ENCODE measurements at places on chromosomes 6 and 20.

GRCh38 chr6:122800906-122801305 lies 11.8 kb downstream of the SMPDL3A start:
- DNase-seq: no peak

DNA sequence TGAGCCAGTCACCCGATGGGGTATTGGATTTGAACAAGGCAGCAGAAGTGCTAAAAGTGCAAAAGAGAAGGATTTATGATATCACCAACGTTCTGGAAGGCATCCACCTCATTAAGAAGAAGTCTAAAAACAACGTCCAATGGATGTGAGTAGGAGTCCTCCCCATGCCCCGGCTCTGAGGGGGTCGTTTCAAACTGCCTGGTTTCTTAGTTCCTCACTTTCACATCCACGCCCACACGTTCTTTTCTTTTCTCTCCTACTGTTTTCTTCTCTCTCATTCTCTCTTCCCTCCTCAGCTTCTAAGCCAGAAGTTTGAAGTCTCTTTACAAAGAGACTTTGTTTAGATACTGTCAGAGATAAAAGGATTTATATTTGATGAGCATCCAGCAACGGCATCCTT lies 53.0 kb upstream of the CDKAL1 start:
- no peak for DNase-seq

DNA sequence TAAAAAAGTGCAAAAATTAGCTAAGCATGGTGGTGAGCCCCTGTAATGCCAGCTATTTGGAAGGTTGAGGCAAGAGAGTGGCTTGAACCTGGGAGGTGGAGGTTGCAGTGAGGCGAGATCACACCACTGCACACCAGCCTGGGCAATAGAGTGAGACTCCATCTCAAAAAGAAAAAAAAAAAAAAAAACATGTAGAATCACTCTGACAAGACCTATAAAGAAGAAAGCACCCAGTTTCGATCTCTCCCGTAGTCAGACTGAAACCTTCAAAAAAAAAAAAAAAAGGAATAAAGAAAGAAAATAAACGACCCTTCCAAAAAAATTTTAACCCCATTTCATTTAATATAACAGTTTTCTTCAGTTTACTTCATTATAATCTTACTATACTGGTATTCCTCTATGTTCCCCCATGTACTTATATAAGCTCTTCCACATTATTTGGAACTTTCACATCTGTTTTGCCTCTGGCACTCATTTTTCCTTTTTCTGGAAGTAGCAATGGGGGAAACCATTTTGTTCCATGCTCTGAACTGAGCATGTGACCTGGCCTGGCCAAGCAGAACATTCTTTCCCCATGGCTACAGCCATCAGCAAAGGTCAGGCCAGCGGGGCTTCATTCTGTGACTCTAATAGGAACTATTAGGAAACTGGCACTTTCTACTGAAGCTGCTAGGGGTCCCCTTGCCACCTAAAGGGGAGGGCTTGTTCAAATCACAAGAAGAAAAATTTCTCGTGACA lies 9.6 kb downstream of the SLC18B1 start:
- no peak for DNase-seq

- DNase-seq: no peak
These were observed 76.1 kb upstream of the PRL start for GRCh38 chr6:22372922-22373321.

DNA sequence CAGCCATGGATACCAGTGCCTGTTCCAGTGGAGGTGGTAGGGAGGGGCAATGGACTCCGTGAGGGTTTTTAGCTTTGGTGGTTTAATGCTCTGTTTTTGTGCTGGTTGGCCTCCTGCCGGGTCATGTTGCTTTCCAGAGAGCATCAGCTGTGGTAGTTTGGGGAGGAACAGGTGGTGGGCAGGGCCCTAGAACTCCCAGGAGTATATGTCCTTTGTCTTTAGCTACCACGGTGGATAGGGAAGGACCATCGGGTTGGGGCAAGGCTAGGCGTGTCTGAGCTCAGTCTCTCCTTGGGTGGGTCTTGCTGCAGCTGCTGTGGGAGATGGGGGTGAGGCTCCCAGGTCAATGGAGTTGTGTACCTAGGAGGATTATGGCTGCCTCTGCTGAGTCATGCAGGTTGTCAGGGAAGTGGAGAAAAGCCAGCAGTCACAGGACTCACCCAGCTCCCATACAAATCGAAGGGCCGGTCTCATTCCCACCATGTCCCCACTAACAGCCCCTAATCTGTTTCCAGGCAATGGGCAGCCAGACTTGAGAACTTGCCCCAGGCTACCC lies 38.9 kb downstream of the MRAP2 start:
- no peak for DNase-seq

DNA sequence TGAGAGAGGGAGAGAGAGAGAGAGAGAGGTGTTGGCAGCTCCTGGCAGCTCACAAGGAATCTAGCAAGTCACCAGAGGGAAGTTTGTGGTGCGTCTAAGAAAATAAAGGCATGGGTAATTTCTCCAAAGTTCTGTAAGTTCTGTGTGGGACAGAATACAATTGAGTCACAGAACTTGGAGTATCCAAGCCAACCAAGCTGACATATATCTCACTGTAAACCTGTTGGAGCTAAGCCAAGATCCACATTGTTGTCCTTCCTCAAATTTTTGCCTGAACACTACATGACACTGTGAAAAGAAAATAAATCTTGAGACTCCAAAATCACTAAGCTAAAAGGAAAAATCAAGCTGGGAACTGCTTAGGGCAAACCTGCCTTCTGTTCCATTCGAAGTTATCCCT lies 436.7 kb downstream of the MEI4 start:
- no peak for DNase-seq

DNA sequence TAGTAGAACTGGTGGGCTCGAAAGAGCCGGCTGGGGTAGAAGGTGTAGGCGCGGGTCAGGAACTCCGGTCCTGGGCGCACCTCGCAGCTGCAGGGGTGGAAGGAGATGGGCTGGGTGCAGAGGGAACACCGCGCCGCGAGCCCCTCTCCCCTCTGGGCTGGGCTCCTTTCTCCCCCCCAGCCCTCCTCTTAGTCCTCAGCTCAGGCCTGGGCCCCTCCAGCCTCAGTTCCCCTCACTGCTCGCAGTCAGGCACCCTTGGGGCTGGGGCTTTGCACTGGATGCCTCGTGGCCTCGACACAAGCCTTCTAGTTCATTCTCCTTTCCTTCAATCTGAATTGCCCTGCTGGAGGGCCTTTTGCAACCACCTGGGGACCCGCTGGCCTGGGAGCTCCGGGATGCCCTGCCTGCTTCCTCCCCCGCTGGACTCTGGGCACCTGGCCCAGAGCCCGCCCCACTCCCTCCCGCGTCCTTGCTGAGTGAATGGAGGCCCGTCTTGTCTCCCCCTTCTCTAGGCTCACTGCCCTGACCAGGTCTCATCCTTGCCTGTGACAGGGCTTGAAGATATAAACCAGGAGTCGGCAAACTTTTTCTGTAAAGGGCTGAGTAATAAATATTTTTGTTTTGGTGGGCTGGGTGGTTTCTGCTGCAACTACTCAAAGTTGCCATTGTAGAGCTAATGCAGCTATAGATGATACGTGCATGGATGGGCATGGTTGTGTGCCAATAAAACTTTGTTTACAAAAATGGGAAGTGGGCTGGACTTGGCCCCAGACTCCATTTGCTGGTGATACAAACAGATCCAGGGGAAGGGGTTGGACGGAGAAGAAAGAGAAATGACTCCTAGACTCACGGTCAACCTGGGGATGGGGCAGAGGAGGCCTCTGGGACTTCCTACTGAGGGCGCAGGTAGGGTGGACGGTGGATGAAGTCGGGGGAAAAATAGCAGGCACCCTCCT lies 47.3 kb downstream of the APCDD1L start:
- DNase-seq: no peak

GRCh38 chr6:111941686-111942330 lies 68.6 kb upstream of the FYN start:
- DNase-seq: no peak

- no peak for DNase-seq
These were observed 7.2 kb downstream of the C20orf202 start for GRCh38 chr20:1210501-1210900.

- no peak for DNase-seq
These were observed 445.0 kb downstream of the UTRN start for GRCh38 chr6:144730088-144730645.

DNA sequence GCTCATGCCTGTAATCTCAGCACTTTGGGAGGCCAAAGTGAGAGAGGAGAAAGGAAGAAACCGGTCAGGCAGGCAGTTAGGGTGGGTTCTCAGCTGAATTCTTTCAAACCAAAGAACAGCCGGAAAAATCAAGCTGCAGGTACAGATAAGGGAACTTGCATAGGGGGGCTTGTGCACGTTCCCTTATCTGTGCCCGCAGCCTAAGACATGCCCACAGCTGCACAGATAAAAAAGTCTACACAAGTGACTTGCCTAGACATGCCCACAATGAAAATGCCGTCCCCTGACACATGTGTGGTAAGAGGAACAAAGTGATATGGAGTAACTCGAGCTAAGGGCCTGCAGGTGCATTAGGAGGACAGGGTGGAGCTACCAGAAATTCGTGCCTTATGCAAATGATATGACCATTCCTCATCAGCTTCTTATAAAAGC lies 175.8 kb upstream of the SALL4 start:
- DNase-seq: no peak

GRCh38 chr6:138811866-138812265 lies 16.0 kb downstream of the ECT2L start:
- no peak for DNase-seq

GRCh38 chr6:110875548-110876169 lies 1.1 kb downstream of the AMD1 start:
- DNase-seq: no peak

GRCh38 chr6:42075159-42075838 lies 25.0 kb downstream of the TAF8 start:
- DNase-seq: peak; percentile 52

All from left renal cortex interstitium (tissue), 4 donors.